ENCODE measurements at places on chromosomes 7 and 10.

GRCh38 chr10:111600772-111601171, 523.9 kb downstream of the ADRA2A start:
- no peak for DNase-seq

DNA sequence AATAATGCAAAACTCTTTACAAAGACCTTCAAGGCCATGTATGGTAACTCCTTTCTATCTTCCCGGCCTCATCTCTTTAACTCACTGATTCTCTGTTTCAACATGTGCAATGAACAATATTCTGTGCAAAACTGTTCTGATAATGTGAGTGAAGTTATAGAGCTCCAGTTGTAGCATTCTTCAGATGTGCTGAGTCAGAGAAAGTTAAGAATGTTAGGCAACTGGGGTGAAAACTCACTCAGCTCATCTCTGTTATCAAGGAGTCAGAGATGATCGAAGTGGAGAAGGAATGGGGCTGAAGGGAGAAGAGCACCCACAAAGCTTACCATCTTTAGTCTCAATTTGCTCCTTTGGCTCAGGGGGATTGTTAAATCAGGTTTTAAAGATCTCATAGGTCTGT, 344.7 kb upstream of the NPSR1 start:
- DNase-seq: no peak

- DNase-seq: no peak
Measured at GRCh38 chr7:159030490-159031134, 114.1 kb downstream of the VIPR2 start.

- no peak for DNase-seq
Measured at GRCh38 chr10:28912017-28912783, 234.9 kb downstream of the BAMBI start.

GRCh38 chr10:111109501-111110242, 32.8 kb downstream of the ADRA2A start:
- DNase-seq: no peak

DNA sequence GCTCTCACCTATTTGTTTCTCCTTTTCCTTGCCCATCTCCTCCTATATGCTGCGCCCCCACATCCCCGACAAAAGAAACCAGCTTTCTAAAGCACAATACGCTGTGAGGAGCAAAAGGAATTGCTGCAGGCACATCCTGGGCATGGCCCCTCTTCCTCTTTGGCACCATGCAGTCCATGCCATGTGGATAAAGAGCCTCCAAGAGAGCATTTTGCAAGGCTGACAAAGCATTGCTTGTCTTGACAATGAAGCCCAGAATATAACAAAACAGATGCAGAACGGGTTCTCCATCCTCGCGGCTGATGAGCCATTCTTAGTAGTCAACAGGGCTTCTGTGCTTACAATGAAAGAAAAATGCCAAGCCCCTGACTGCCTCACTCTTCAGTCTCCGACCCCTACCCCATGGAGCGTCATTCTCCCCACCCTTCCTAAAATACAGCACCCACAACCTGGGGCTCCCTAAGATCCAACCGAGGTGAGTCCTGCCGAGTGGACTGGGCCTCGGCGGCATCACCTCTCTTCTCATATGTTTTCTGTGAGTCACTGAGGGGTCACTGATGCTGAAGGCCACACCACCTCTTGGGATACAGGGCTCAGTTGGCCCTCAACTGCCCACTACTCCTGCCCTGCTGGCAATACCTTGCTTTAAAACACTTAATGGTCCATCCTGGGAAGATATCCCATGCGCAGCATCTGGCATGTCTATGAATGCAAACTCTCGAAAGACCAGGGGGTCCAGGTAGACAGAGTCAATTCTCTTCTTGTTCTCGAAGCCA, 47.5 kb downstream of the GSDME start:
- no peak for DNase-seq

GRCh38 chr10:96496281-96496925, 17.3 kb downstream of the TLL2 start:
- no peak for DNase-seq

GRCh38 chr10:43393606-43394360, 15.2 kb downstream of the HNRNPF start:
- no peak for DNase-seq

DNA sequence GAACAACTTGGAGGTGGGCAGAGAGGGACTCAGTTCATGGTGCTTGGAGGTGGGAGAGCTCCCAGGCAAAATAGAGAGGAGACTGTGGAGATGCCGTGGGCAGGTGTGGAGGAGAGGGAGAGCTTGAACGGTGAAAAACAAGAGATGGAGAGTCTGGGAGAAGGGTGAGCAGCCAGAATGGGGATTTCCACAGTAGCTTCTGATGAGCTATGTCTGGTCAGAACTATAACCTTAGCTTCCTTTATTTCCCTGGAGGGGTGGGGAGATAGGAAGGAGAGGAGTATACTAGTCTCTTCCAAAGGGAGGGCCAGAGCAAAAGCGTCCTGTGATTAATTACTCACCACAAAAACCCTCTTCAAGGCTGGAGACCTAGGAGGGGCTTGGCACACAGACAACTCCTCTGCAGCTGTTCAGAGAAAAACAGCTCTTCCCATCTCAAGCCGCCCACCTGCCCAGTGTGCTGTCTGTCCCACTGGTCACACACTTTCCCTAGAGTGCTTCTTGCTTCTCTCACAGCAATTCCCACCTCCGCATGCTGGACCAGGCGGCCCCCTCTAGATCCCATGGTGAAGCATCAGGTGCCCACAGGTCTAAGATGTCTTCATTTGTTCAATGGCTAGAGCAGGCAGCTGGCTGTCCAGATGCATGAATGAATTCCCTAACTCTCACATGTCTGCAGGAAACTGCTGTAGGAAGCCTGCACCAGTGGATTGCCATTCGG, 41.9 kb downstream of the TAS2R41 start:
- DNase-seq: no peak

- DNase-seq: no peak
Measured at GRCh38 chr7:27091105-27091504, 4.7 kb downstream of the HOXA1 start.

GRCh38 chr7:135775230-135775629, 26.6 kb upstream of the FAM180A start:
- DNase-seq: no peak

DNA sequence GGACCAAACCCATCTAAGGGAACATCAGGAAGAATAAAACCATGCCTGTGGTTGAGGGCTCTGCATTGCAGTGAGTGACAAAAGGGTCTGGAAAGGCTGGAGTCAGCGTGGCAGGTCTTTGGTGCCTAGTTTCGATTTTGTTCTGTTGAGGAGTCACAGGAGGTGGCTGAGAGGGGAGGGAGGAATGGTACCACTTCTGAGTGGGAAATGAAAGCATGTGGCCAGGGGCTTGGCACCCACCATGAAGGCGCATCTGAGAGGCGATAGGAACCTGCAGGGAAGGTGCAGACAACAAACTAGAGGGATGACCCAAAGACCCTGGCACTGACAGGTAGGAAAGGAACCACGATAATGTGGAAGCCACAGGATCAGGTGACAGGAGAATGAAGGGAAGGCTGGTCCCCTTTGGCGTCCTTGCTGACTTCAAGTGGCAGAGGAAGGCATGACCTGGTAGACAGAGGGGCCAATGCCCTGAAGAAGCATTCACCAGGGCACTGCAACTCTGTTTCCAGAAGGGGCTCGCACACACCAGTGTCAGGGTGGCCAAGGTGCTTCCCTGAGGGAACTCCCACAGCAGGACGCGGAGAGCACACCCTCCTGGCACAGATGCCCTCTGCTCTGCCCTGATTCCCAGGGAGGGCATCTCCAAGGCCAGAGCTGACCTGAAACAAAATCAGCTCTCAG, 41.7 kb downstream of the HIPK2 start:
- no peak for DNase-seq

- DNase-seq: peak; percentile 87
Measured at GRCh38 chr10:102229810-102230263, 3.7 kb downstream of the ELOVL3 start.

DNA sequence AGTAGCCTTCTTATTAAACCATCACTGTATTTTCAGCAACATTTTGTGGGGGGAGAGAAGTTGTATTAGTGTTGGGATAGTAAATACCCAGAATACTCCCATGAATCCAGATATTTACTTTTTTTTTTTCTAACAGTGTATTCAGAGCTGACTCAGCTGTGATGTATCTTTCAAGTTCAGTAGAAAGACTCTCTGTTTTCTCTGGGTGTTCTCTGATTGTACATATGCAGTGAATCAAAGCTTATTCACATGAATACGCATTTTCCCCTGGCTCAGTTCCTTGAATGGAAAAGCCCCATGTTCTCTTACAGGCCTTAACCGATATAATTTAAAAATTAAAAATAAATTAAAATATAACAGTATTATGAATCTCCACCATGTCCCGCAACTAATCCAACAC, 1.3 kb downstream of the TFPI2 start:
- DNase-seq: no peak

DNA sequence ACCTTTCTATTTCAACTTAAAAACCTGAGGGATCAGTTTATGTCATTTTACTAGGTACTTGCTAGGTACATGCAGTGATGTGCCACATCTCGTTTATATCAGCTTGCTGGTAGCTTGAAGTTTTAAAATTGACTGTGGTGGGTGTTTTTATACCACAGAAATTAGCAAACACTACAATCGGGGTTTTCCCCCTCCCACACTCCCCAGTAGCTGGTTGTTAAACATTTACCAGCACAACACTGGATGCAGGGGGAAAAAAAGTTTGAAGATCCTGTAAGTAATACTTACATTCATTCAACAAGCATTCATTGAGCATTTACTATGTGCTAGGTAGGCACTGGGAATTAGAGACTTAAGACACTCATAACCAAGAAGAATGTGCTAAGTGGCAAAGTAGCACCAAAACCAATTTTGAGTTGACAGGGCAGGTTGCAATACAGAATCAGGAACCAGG, 32.6 kb downstream of the USP6NL start:
- DNase-seq: peak; percentile 15

DNA sequence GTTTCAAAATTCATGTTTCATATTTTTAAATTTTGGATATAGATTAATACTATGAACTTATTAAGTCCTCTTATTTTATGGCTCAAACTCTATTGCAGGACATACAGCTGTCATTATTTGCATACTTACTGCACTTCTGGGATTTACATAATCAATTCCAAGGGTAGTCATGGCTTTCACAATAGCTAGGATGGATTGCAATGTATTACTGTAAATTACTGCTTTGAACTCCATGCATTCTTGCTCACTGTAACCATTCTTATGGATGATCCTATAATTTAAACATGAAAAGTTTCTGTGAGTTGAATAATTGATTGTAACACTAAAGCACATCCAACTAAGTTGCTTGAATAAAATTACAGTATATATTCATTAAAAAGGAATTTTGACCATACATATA, 23.5 kb downstream of the GNAT3 start:
- no peak for DNase-seq

- no peak for DNase-seq
Measured at GRCh38 chr10:23096802-23097549, 1.6 kb downstream of the MSRB2 start.

DNA sequence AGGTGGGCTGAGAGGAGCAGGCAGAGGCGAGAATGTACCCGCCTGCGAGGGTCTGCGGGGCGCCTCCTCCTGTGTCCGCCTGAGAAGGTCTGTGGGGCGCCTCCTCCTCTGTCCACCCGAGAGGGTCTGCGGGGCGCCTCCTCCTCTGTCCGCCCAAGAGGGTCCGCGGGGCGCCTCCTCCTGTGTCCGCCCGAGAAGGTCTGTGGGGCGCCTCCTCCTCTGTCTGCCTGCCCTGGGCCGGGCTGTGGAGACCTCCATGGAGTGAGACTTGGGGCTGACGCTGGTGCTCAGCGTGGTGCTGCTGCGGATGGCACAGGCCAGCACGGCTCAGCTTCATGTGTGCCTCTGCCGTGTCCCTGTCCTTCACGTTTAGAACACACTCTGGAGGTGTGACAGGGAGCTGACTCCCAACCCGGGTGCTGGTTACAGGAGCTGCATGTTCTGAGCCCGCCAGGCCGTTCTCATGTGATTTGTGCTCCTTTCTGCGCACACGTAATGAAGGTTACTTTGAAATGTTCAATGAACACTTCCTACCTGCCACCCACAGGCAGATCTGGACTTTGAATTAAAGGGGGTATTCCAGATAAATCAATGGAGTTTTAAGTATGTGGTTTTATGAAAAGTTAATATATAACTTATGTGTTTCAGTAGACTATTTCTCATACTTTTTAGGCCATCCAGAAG, 20.5 kb upstream of the GET4 start:
- no peak for DNase-seq

DNA sequence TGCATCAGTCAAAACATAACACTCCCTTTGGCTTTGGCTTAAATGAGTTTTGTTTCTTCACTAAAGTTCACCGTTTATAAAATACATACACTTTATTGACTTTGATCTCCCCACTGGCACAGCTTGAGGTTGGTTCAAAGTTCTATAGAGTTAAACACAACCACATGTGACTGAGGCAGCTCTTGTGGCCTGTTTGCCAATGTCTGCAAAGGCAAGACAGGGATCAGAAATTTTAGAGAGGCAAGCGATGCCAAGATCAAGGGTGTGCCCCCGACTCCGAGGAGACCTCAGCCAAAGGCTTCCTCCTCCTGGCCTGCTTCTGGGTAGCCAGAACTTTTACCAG, 129.8 kb upstream of the JCAD start:
- no peak for DNase-seq

- DNase-seq: no peak
Measured at GRCh38 chr7:148433521-148434180, 156.9 kb upstream of the C7orf33 start.

- no peak for DNase-seq
Measured at GRCh38 chr10:63237396-63237795, 104.3 kb downstream of the NRBF2 start.

DNA sequence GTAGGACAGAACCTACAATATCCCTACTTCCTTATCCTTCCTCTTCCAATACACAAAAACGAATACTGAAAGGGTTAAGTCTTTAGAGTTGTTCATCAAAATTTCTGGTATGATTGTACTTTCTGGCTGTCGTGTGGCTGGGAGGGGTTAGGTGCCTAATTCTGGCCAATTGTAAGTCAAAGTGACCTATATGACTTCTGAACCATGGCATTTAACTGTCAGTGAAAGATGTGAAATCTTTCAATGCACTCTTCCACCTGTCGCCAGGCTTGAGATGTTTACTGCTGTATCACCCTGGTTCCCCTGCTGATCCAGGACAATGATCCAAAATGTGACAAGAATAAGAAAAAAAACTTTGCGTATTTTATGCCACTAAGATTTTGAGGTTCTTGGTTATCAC, 20.8 kb downstream of the EPC1 start:
- no peak for DNase-seq

DNA sequence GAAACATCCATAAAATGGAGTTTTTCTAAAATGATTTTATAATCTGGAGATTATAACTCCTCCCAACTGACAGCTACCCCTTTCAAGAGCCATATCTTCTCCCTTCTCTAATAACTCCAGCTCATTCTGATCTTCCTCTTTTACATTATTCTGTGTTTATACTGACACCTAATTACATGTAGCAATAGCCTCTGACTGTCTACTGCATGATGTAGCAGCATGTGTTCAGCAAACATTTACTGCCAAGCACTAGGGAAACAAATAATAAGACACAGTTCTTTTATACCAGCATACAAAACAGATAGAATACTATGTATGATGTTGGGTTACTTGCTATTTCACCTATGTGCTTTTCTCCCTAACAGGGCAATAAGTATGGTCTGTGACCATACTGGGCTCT, 20.7 kb downstream of the RBM28 start:
- DNase-seq: no peak
